ENCODE measurements at places on chromosomes 3 and 15. TPM values are rescaled to one million over a fixed set of nuclear protein-coding genes. Genes with fewer than 3 reads are reported as not detected.

Gene RPL29
- total RNA-seq = 640 TPM

Gene CALML4
- total RNA-seq = 1.6 TPM

Gene CHST13
- total RNA-seq = not detected

Gene ZBBX
- total RNA-seq = 0.20 TPM

Gene UBAP1L
- total RNA-seq = 2.2 TPM

Gene STRA6
- 0.59 TPM for total RNA-seq

Gene POPDC2
- total RNA-seq = 0.33 TPM

Gene FOXB1
- total RNA-seq = not detected

Gene TNFAIP8L3
- total RNA-seq = 6.9 TPM

Gene ALDH1A3
- total RNA-seq = 31.0 TPM

Gene SLC6A20
- not detected for total RNA-seq

Gene NR1I2
- total RNA-seq = 0.20 TPM

Gene SERINC4
- total RNA-seq = not detected

Gene STAB1
- 0.59 TPM for total RNA-seq

Gene ULK4
- total RNA-seq = 8.9 TPM

Gene FRMD5
- 10.0 TPM for total RNA-seq

Gene SEMA6D
- 4.4 TPM for total RNA-seq

Gene C3orf80
- 1.8 TPM for total RNA-seq

Gene SEMA3G
- total RNA-seq = 0.13 TPM

Gene ST6GAL1
- total RNA-seq = 22.6 TPM

Gene SLC12A1
- total RNA-seq = not detected

Gene KNSTRN
- total RNA-seq = 14.0 TPM

Gene RAB6B
- 4.2 TPM for total RNA-seq
